Kidney capillary endothelial cell (primary cell): ENCODE measurements at places on chromosomes 5 and 9.

- DNase-seq = no peak
Measured at GRCh38 chr5:89418407-89419085, 535.6 kb upstream of the MEF2C start.

DNA sequence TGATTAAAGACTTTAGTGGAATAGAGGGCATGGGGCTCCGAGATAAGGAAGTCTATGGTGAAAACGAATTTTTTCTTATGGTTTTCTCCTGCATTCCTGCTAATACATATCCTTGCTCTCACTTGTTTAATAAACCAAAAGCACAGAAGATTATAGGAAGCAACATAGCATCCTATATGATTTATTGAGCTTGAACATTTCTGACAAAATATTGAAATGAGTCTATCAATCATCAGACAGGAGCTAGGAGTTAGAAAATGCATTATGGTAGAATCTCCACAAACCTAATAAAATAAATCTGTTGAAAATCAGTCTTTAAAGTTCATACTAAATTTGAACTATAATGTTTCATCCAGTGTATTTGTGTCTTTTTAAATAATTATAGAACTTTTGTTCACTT, 554.6 kb upstream of the RGMB start:
- no peak for DNase-seq

- no peak for DNase-seq
Measured at GRCh38 chr9:137000177-137000930, 4.0 kb upstream of the CLIC3 start.

DNA sequence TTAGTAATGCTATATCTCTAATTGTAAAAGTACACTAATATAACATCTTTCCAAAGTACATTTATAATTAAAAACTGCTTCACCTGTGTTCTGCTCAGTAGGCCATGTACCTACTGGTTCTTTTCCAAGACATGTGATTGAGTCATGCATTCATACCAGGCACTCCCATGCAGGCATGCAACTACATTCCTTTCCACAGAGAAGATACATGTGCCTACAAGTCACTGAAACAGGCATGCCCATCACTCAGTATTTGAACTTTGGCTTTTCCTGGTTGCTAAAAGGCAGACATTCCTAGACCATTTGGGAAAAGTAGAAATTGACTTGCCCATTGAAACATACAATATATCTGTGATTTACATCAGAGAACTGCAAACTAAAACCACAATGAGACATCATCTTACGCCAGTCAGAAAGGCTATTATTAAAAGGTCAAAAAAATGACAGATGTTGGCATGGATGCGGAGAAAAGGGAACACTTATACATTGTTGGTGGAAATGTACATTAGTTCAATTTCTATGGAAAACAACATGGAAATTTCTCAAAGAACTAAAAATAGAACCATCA, 148.3 kb upstream of the MOCS2 start:
- DNase-seq = no peak

- no peak for DNase-seq
Measured at GRCh38 chr5:170848033-170848432, 13.8 kb upstream of the RANBP17 start.

DNA sequence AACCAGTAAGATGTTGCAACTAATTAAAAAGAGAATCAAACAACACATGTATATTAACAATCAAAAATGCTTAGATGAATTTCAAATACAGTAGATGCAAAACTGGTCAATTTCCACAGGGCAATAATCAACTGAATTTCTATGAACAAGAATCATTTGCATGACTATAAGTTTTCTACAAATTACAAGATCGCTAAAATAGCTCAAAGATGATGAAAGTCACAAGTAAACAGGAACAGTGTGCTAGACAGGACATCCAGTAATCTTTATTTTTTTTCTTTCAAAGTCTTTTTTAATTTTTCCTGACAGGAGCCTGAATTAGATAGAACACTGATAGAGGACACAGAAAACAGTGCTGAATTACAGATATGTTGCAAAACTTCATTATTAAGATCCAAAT, 608.2 kb upstream of the DAB2 start:
- DNase-seq = no peak

DNA sequence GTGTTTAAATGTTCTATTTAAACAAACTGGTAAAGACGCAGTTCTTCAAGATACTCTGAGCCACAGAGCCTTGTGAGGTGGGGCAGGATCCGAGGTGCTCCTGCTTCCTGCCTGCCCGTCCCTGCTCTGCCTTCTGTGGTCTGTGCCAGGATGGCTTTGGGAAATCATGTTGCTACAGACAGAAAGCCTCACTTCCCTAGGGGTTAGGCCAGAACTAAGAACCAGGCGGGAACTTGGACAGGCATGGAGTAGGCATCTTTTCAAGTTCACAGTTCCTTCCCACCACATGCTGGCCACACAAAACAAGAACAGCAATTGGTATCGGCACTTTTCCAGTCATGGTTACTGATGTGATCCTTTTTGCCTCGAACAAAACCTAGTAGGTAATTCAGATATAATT, 67.7 kb upstream of the SPOCK1 start:
- no peak for DNase-seq

- no peak for DNase-seq
Measured at GRCh38 chr5:143176048-143176447, 227.4 kb downstream of the NR3C1 start.

DNA sequence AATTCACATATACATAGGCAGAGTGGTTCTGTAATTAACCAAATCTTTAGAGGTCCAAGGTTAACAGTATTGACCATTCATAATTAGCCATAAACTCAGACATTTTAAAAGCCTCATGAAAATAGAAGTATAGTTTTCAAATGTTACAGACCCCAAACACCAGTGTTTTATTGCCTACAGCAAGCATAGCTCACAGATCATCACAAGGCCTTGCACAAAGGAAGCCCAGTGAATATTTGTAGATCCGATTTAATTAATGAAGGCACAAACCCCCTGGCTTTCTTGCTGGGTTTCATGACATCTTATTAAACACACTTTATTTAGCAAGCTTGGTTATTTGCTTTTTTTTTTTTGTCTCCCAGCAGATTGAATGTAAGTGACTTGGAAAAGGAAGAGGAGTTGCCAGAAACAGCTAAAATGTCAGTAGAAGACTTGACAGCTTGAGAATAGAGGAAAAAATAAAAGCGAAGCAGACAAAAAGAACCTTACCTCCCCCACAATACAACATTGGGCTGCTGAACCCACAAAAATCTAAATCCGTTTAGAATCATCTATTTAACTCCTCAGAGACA, 283.9 kb upstream of the TNC start:
- DNase-seq = no peak

DNA sequence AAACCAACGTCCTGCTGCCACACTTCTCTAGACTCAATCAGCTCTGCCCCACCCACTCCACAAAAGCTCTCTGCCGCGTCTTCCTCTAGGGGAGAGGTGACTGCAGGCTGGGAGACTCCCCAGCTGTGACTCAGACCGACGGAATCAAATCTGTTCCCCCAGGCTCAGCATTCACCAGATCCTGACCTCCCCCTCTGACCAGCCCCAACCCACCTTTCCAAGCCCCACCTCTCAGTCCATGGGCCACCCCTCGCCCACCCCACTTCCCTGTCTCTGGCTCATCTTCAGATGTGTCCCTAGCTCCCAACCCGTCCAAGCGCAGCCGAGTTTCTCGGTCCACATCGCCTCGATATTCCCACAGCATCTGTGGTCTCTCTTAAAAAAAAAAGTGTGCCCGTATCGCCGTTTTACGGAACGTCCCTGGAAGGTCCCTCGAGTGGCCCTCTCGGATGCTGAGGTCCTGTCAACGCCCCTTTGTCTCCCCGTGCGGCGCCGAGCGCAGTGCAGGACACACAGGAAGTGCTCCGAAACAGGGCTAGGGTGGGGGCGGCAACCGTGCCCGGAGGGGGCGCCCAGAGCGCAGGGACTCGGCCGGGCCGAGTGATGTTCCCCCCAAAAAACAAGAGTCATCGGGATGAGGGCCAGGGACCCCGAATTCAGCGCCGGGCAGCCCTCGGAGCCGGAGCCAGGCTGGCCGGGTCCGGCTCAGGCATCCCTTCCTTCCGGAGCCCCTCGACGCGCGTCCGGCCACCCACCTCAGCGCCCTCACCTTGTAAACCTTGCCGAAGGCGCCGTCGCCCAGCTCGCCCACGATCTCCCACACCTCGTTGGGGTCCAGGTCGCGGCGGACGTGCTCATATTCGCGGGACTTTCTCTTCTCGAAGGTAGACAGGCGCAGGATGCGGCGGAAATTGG, 649 bp downstream of the STK10 start:
- peak; percentile 73 for DNase-seq
